ENCODE measurements at places on chromosomes 1 and 21.

DNA sequence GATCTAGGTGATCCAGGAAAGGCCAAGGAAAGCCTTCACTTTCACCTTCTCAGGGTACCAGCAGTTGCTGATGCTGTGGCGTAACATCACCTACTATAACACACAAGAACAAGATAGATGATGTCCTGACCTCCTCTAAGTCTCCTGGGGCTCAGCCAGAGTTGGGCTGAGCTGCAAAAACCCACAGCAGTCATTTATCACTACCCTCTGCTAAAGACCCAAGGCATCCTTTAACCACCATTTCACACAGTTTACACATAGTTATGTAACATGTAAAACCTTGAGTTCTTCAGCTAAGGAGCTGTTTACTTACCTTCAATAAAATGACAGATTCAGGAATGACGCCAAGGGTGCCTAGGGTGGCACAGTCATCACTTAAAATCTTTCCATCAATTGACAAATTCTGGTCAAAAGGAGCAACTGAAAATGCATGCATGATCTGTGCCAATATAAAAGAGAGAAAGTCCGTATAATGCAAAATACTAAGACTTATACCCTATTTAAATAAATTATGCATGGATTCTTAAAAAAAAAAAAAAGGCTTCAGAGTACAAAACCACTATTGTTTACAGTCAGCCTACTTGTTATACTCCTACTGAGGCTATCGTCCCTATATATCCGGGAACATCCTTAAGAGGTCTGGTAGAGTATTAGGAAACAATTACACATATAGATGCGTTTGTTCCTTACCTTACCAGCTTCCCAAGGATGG lies 20.7 kb upstream of the RAP1GAP start:
- H3K4me1 ChIP-seq: no peaks in the 10 kb centered on the region
- H3K4me3 ChIP-seq: no peak overlapping the region
- H3K36me3 ChIP-seq: peaks cover 65% of the 10 kb centered on the region
- DNase-seq: no peak

DNA sequence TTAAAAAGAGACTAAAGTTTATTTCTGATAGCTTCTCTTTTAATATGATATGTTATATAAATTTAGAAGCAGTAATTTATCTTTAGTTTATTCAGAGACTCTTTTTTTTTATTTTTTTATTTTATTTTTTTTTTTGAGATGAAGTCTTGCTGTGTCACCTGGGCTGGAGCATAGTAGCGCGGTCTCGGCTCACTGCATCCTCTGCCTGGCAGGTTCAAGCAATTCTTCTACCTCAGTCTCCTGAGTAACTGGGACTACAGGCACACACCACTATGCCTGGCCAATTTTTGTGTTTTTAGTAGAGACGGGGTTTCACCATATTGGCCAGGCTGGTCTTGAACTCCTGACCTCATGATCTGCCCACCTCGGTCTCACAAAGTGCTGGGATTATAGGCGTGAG lies 89.6 kb downstream of the DISP1 start:
- no peak overlapping the region for H3K4me3 ChIP-seq
- H3K36me3 ChIP-seq: no peaks in the 10 kb centered on the region
- no peaks in the 10 kb centered on the region for H3K4me1 ChIP-seq
- H3K27me3 ChIP-seq: no peaks in the 10 kb centered on the region

DNA sequence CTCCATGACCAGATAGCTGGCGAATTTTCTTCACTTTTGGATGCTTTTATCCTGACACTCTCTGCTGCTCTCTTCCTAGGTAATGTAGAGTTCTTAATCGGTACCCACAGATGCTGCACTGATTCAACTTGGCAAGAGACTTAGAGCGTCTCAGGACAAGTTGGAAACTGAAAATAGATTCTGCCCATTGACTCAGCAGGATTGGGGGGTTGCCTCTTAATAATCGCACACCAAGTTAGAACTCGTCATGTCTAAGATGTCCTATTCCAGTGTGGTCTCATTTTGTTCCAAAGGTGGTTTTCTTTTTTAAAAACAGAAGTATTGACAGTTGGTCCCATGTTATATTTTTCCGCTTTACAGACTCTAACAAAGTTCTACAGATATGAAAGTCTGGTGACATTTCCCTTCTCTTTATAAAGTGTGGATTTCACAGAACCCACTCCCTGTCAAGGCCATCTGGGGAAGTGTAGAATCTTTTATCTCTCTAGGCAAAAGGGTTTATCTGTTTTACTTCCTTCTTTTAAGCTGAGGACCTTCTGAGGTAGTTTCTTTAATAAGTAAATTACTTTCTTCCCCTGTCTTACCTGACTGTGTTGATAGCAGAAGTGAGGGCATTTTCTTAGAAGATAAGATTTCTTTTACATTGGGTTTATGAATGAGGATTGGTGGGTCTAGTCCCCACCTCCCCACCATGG lies 12.1 kb upstream of the DIPK1A start:
- H3K27me3 ChIP-seq: no peaks in the 10 kb centered on the region
- H3K4me3 ChIP-seq: peak overlapping the region; percentile 9
- H3K27ac ChIP-seq: peak overlapping the region; percentile 75
- H3K4me1 ChIP-seq: peaks cover 54% of the 10 kb centered on the region

DNA sequence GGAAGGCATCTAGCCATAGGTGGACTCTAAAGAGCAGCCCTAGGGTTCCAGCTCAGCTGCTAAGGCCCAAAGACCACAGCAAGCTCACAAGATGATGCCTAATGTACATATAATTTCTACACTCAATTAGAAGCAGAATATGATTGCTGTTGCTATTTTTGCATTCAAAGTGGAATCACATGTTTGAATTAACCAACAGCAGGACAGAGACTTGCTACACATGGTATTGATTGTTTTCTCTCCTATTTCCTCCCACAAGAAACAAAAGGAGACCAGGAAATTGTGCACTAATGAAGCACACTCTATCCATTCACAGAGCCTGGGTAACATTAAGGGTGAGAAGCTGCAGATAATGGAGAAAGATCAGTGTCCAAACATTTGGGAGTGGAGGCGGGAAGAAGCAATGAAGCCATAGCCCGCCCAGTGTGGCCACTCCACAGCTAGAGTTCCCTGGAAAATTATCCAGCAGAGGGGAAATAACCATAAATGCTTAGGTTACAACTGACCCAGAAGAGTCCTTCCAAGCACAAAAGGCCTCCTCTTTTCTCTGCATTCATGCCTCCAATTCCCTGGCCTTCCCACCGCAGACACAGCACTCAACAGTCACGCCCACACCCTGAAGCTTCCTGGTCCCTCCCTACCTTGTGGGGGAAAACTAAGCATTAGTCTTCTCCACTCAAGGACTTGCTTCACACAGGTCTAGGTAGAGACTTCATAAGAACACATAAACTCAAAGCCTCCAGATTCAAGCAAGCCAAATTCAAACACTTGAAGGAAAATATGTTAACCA lies 7.5 kb downstream of the CNN3 start:
- H3K4me1 ChIP-seq: no peaks in the 10 kb centered on the region
- peaks cover 24% of the 10 kb centered on the region for H3K27me3 ChIP-seq
- no peaks in the 10 kb centered on the region for H3K36me3 ChIP-seq
- no peak overlapping the region for H3K27ac ChIP-seq

DNA sequence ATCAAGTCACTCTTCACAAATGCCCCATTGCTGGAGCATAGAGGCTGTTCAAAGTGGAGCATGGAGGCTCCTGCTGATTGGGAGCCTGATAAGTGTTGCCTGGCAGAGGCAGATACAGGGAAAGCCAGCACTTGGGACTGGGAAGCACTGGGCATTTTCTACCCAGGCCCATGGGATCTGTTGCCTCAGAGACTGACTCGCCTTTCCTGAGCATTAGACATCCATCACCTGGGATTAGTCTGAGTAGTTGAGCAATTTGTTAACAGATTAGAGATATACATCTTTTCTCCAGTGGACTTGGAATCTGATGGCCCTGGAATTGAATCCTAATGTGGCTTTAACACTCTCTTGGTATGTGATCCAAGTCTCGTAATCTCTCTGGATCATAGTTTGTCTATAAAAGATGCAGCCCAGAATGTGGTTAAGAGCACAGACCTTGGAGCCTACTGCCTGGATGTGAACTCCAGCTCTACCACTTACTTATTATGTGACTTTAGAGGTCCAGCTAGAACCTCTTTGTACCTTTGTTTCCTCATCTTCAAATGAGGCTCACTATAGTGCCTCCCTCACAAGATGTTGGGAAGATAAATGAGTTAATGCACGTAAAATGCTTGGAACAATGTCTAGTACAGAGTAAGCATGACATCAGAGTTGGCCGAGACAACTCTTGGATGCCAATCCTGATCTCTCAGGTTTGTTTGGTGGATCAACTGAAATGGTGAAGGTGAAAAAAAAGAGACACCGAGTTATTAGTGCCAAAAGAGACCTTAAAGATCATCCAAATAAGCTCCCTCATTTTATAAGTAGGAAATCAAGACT lies 38.3 kb upstream of the NRDC start:
- no peaks in the 10 kb centered on the region for H3K36me3 ChIP-seq
- no peak overlapping the region for H3K4me3 ChIP-seq
- peaks cover 21% of the 10 kb centered on the region for H3K27me3 ChIP-seq
- no peak overlapping the region for H3K27ac ChIP-seq
- DNase-seq: no peak
- no peaks in the 10 kb centered on the region for H3K4me1 ChIP-seq

GRCh38 chr1:198128533-198128932 lies 28.3 kb upstream of the NEK7 start:
- H3K27ac ChIP-seq: no peak overlapping the region
- H3K4me3 ChIP-seq: no peak overlapping the region
- no peaks in the 10 kb centered on the region for H3K36me3 ChIP-seq
- DNase-seq: no peak

DNA sequence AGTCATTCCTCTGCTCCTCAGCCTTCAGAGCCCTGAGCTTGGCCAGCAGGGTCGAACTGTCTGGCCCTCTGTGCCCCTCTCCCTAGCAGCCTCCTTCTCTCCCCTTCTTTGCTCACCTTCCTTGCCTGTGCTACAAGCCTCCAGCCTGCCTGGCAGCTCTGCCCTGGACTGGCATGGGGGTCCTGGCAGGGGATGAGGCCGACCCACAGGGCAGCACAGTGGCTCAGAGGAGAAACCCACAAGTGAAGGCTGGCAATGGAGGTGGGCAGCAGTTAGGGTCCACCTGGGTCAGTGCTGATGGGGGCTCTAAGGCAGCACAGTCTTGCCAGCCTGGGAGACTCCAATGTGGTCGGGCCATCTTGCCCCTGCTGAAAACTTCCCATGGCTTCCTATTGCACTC lies 274.2 kb downstream of the GRIK3 start:
- H3K27me3 ChIP-seq: no peaks in the 10 kb centered on the region
- no peak overlapping the region for H3K27ac ChIP-seq
- H3K36me3 ChIP-seq: no peaks in the 10 kb centered on the region
- H3K4me3 ChIP-seq: no peak overlapping the region
- H3K4me1 ChIP-seq: no peaks in the 10 kb centered on the region
- no peak for DNase-seq

GRCh38 chr1:244224487-244225430 lies 173.7 kb downstream of the ZBTB18 start:
- H3K4me3 ChIP-seq: no peak overlapping the region
- no peaks in the 10 kb centered on the region for H3K27me3 ChIP-seq

GRCh38 chr1:173206816-173207568 lies at the start of gene TNFSF4:
TSS of gene TNFSF4 (minus strand) at chr1:173207331. CDS start at chr1:173207176, 155 bp downstream.
- peak within 1 kb of the TSS; percentile 29 for H3K27ac ChIP-seq
- H3K4me1 ChIP-seq: peaks cover 26% of the 10 kb centered on the region
- H3K27me3 ChIP-seq: peaks cover 48% of the 10 kb centered on the region
- H3K36me3 ChIP-seq: no peaks in the 10 kb centered on the region
- H3K4me3 ChIP-seq: peak within 1 kb of the TSS; percentile 32
- DNase-seq: peak; percentile 25

GRCh38 chr1:239218301-239218700 lies 168.1 kb upstream of the CHRM3 start:
- DNase-seq: no peak
- H3K36me3 ChIP-seq: no peaks in the 10 kb centered on the region
- H3K27ac ChIP-seq: no peak overlapping the region
- no peaks in the 10 kb centered on the region for H3K4me1 ChIP-seq
- no peak overlapping the region for H3K4me3 ChIP-seq
- H3K27me3 ChIP-seq: no peaks in the 10 kb centered on the region

GRCh38 chr1:84972377-84972987 lies 24.4 kb downstream of the MCOLN2 start:
- H3K27ac ChIP-seq: peak overlapping the region; percentile 92
- H3K4me1 ChIP-seq: peaks cover 65% of the 10 kb centered on the region
- no peak for DNase-seq
- no peaks in the 10 kb centered on the region for H3K27me3 ChIP-seq

- H3K4me3 ChIP-seq: no peak overlapping the region
- peaks cover 7% of the 10 kb centered on the region for H3K4me1 ChIP-seq
- no peak overlapping the region for H3K27ac ChIP-seq
- DNase-seq: no peak
- H3K27me3 ChIP-seq: peaks cover 2% of the 10 kb centered on the region
- H3K36me3 ChIP-seq: no peaks in the 10 kb centered on the region
These were observed 4.1 kb upstream of the AHCYL1 start for GRCh38 chr1:109980324-109981003.

GRCh38 chr1:116529199-116529631 lies 41.6 kb downstream of the CD58 start:
- H3K36me3 ChIP-seq: peaks cover 80% of the 10 kb centered on the region
- peaks cover 16% of the 10 kb centered on the region for H3K4me1 ChIP-seq
- H3K4me3 ChIP-seq: no peak overlapping the region
- no peaks in the 10 kb centered on the region for H3K27me3 ChIP-seq

DNA sequence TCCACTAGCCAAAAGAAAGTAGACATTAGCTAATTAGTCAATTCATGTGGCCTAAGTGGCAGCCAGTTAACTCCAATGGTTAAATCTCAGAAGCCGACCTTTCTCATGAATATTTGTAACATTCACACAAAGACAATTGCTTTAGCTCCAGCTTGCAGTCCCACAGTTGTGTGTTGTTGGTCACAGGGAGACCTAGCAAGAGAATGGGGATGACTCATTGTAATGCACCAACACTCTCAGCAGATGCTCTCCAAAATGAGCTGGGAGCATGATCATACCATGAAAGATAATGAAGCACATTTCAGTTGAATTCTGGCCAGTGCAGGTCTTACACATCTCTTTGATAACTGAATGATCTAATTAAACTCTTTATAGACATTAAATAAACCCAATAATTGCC lies 160.4 kb downstream of the HLX start:
- DNase-seq: no peak
- peaks cover 2% of the 10 kb centered on the region for H3K36me3 ChIP-seq
- peaks cover 4% of the 10 kb centered on the region for H3K27me3 ChIP-seq
- no peak overlapping the region for H3K4me3 ChIP-seq
- H3K27ac ChIP-seq: no peak overlapping the region
- H3K4me1 ChIP-seq: peaks cover 7% of the 10 kb centered on the region

DNA sequence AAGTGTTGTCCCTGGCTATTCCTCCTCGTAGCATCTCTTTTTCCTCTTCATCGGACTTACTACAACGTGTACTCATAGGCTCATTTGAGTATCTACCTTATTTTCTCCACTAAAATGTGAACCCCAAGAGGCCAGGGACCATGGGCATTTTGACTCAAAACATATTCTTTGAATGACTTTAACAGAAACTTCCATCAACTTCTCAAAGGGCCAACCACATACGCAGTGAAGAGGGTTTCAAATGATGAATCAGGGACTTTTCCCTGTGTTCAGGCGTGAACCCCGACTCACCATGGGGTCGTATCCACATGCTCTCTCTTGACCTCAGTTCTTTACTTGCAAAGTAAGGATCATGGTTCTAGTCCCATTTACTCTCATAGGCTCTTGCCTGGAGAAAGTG lies 20.2 kb upstream of the GPR137B start:
- peak overlapping the region; percentile 13 for H3K4me3 ChIP-seq
- no peaks in the 10 kb centered on the region for H3K36me3 ChIP-seq
- no peak overlapping the region for H3K27ac ChIP-seq
- peak; percentile 54 for DNase-seq
- peaks cover 12% of the 10 kb centered on the region for H3K27me3 ChIP-seq
